ENCODE measurements at places on chromosomes 12 and 14.

- DNase-seq: no peak
Observed at GRCh38 chr14:52175982-52176502, 91.5 kb upstream of the PTGDR start.

DNA sequence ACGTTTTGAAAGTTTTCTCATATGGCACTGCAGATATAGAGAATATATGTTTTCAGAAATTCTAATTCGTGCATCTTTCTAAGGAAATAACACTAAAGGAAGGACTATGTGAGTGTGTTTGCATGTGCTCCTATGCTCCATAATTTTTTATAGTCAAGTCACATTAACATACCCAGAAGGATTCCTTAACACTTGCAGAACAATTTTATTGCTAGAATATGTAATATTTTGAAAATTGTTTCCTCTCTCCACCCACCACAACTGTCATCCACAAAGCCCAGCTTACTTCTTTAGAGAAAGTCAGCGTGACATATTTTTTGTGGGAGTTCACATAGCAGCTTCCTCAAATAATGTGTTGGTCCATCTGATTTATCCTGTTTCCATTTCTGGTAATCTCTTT is 604.6 kb upstream of the MGAT4C start:
- DNase-seq: no peak

GRCh38 chr14:42523666-42524065 is 917.0 kb downstream of the LRFN5 start:
- no peak for DNase-seq

DNA sequence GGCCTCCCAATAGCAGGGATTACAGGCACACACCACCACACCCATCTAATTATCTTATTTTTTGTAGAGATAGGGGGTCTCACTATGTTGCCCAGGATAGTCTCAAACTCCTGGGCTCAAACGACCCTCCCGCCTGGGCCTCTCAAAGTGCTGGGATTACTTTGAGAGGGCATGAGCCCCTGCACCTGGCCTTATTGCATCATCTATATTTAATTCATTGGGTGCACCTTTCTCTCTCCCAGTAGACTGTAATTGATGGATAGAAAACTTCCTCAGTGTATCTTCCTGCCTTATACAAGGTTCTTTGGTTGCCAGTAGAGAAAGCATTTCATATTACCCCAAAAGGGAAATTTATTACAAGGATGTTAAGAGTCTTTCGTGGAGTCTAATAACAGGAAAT is 8.9 kb upstream of the MORN3 start:
- no peak for DNase-seq

GRCh38 chr14:56798447-56799342 is 11.6 kb downstream of the OTX2 start:
- DNase-seq: no peak

DNA sequence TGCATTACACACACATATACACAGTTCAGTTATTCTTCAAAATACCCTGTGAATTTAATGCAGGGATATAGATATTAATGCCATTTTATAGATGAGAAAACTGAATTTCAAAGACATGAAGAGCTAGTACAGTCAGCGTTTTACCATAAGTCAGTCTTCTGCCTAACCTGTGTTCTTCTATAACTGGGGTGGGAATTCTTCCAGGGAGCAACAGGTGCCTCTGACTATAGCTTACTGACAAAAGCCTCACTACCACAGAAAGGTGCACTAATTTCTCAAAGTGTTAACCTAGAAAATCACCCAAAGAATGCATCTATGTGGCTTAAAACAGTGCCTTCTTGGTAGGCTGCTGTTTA is 84.4 kb downstream of the STXBP6 start:
- DNase-seq: no peak

GRCh38 chr14:20768593-20768892 is 339 bp downstream of the EDDM3B start:
- no peak for DNase-seq

GRCh38 chr12:42496886-42497285 is 92.7 kb downstream of the PRICKLE1 start:
- DNase-seq: no peak
